ENCODE measurements at places on chromosomes 7 and 10. TPM values are rescaled to one million over a fixed set of nuclear protein-coding genes. Genes with fewer than 3 reads are reported as not detected.

The COL1A2 gene
- total RNA-seq, result 9,631 TPM

The MORN4 gene
- total RNA-seq, result 3.3 TPM

The SEMA3D gene
- total RNA-seq, result 2.6 TPM

The PDE6C gene
- not detected for total RNA-seq

The APBB1IP gene
- total RNA-seq, result 6.3 TPM

The BMPR1A gene
- 68.1 TPM for total RNA-seq

The LIPN gene
- not detected for total RNA-seq

The SVOPL gene
- total RNA-seq, result not detected

The LBX1 gene
- total RNA-seq, result not detected

The TPST1 gene
- 154 TPM for total RNA-seq

The PRSS1 gene
- total RNA-seq, result not detected

The AKR1B15 gene
- total RNA-seq, result not detected

The DPCD gene
- 59.6 TPM for total RNA-seq

The LOXL4 gene
- total RNA-seq, result 78.2 TPM

The ATRNL1 gene
- 0.66 TPM for total RNA-seq

The ANKRD22 gene
- not detected for total RNA-seq

The LRRC72 gene
- total RNA-seq, result not detected

The LRRD1 gene
- not detected for total RNA-seq

The LIPK gene
- total RNA-seq, result not detected

The PLCE1 gene
- 3.5 TPM for total RNA-seq

The HOXA9 gene
- 0.15 TPM for total RNA-seq

The C10orf71 gene
- not detected for total RNA-seq

The MRC1 gene
- total RNA-seq, result under 0.01 TPM

The HSPA12A gene
- 9.0 TPM for total RNA-seq

The TMEM184A gene
- total RNA-seq, result not detected

The FFAR4 gene
- total RNA-seq, result not detected

The ECD gene
- 31.6 TPM for total RNA-seq

The NPSR1 gene
- total RNA-seq, result not detected

The ZNF804B gene
- not detected for total RNA-seq

The RELN gene
- 4.7 TPM for total RNA-seq

The POLR2J2 gene
- total RNA-seq, result 2.5 TPM

The ARMH3 gene
- total RNA-seq, result 15.9 TPM

The SDK1 gene
- total RNA-seq, result 22.8 TPM

The MYH16 gene
- not detected for total RNA-seq

The SH2D4B gene
- not detected for total RNA-seq

The NUTM2A gene
- total RNA-seq, result 2.3 TPM

The RET gene
- 1.6 TPM for total RNA-seq

The SPDYE6 gene
- total RNA-seq, result 0.15 TPM

The MALRD1 gene
- total RNA-seq, result 1.0 TPM

The CFAP70 gene
- total RNA-seq, result 1.7 TPM

The PDZD7 gene
- 1.6 TPM for total RNA-seq

The RAMP3 gene
- total RNA-seq, result 0.58 TPM

The DENND2A gene
- 69.6 TPM for total RNA-seq

The MUC12 gene
- total RNA-seq, result 0.87 TPM

The CYP3A5 gene
- 0.44 TPM for total RNA-seq

The RGR gene
- not detected for total RNA-seq

The PON2 gene
- 56.1 TPM for total RNA-seq

The NHLRC2 gene
- 8.4 TPM for total RNA-seq

The PON1 gene
- not detected for total RNA-seq

The PRDX3 gene
- 191 TPM for total RNA-seq

The PVRIG gene
- total RNA-seq, result not detected

The TUBAL3 gene
- total RNA-seq, result not detected

The HTR7 gene
- total RNA-seq, result 0.83 TPM

The DDC gene
- total RNA-seq, result not detected

The PRKCQ gene
- not detected for total RNA-seq

The PAX2 gene
- total RNA-seq, result not detected

The ADRB1 gene
- under 0.01 TPM for total RNA-seq

The ABCA13 gene
- total RNA-seq, result 2.5 TPM
